Cardiac septum (tissue), 1 donor: ENCODE measurements at places on chromosomes 5 and 9. TPM values are rescaled to one million over a fixed set of nuclear protein-coding genes. Genes with fewer than 3 reads are reported as not detected.

The WDR38 gene
- total RNA-seq, result not detected

The MYMK gene
- not detected for total RNA-seq

- no peak for DNase-seq
Observed at GRCh38 chr9:109481856-109482255, 16.3 kb downstream of the PTPN3 start.

GRCh38 chr5:113451797-113452196 is 17.0 kb upstream of the TSSK1B start:
- no peak for DNase-seq
